ENCODE measurements at places on chromosomes 12 and 14. TPM values are rescaled to one million over a fixed set of nuclear protein-coding genes. Genes with fewer than 3 reads are reported as not detected.

The WDHD1 gene
- 18.0 TPM for total RNA-seq

The AQP5 gene
- total RNA-seq: 0.07 TPM

The SLCO1B1 gene
- not detected for total RNA-seq

The ZDHHC22 gene
- under 0.01 TPM for total RNA-seq

The RHEBL1 gene
- 2.2 TPM for total RNA-seq

The SERPINA10 gene
- not detected for total RNA-seq

The RILPL2 gene
- total RNA-seq: 5.5 TPM

The PYGL gene
- total RNA-seq: 134 TPM

The HELB gene
- total RNA-seq: 0.79 TPM

The BRMS1L gene
- 5.1 TPM for total RNA-seq

The ALDH2 gene
- total RNA-seq: 69.0 TPM

The TCP11L2 gene
- total RNA-seq: 27.4 TPM

The GDF3 gene
- not detected for total RNA-seq

The AP1G2 gene
- 6.7 TPM for total RNA-seq

The MYH7 gene
- total RNA-seq: not detected

The REP15 gene
- 1.3 TPM for total RNA-seq

The CLEC4A gene
- total RNA-seq: not detected

The LUM gene
- 0.46 TPM for total RNA-seq

The RAD51AP1 gene
- 13.3 TPM for total RNA-seq

The C12orf42 gene
- total RNA-seq: not detected

The THTPA gene
- total RNA-seq: 15.7 TPM

The CAND1 gene
- total RNA-seq: 139 TPM

The ANO2 gene
- total RNA-seq: 12.7 TPM

The P3H3 gene
- total RNA-seq: 83.1 TPM

The YLPM1 gene
- 28.7 TPM for total RNA-seq

The TAS2R19 gene
- 4.1 TPM for total RNA-seq

The PPP1R1A gene
- not detected for total RNA-seq

The PSMD9 gene
- 125 TPM for total RNA-seq

The RNF212B gene
- not detected for total RNA-seq

The NEUROD4 gene
- not detected for total RNA-seq

The PRR4 gene
- 0.46 TPM for total RNA-seq

The GLIPR1 gene
- 96.8 TPM for total RNA-seq

The KCNC2 gene
- total RNA-seq: not detected

The BBOF1 gene
- total RNA-seq: 1.3 TPM

The HOXC13 gene
- not detected for total RNA-seq

The BATF gene
- 1.4 TPM for total RNA-seq

The KLRK1 gene
- total RNA-seq: not detected

The ADAMTS20 gene
- total RNA-seq: not detected

The RPGRIP1 gene
- total RNA-seq: not detected

The RTRAF gene
- 310 TPM for total RNA-seq

The SPTB gene
- total RNA-seq: under 0.01 TPM

The ATG2B gene
- total RNA-seq: 18.9 TPM

The FITM1 gene
- total RNA-seq: not detected

The PCNX4 gene
- total RNA-seq: 38.3 TPM

The SIX6 gene
- total RNA-seq: not detected

The NGB gene
- total RNA-seq: not detected

The ANO6 gene
- total RNA-seq: 73.8 TPM

The ZCCHC8 gene
- 17.2 TPM for total RNA-seq

The PTPRR gene
- 0.74 TPM for total RNA-seq

The CD163L1 gene
- total RNA-seq: 1.3 TPM
